ENCODE measurements at places on chromosomes 12 and 14. TPM values are rescaled to one million over a fixed set of nuclear protein-coding genes. Genes with fewer than 3 reads are reported as not detected.

DNA sequence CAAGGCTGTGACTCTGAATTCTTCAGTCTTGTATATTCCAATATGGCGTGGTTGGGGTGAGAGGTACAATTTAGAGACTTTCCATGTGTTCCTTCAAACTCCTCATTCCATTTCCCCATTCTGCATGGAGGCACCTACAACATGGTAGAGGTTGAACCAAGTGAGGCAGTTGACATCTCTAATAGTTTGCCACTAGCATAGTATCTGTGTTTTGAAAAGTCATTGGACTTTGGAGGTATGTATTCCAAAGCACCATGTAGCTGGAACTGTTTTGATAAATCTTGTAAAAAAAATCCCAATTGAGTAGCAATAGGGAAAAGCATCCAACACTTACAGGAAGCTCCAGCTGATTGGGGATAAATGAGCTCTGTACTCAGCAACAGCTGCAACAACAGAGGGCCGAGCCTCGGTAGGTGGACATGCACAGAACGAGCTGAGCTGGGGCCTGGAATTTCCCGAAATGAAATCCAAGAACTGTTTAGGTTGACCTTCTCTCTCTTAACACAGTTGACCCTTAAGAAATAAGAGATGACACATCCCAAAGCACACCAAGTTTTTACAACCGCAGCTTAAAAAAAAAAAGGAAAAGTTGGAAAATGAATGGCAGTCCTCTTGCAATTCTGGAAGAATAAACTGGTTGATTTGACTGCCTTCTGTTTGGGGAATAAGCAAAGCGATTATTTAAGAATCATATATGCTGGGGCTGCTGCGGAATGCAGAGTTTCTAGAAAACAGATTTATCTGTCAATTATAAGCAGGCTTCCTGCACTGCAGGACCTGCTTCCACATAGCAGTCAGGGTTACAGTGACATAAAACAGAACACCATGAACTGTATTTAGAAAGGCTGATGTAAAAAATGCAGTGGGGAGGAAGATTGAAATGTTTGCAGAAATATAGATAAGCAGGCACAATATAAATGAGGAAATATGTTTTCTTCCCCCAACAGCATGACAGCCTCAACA, 194.6 kb upstream of the KRR1 start:
- DNase-seq: no peak

- no peak for DNase-seq
These were observed 68.8 kb downstream of the RERG start for GRCh38 chr12:15152456-15152855.

DNA sequence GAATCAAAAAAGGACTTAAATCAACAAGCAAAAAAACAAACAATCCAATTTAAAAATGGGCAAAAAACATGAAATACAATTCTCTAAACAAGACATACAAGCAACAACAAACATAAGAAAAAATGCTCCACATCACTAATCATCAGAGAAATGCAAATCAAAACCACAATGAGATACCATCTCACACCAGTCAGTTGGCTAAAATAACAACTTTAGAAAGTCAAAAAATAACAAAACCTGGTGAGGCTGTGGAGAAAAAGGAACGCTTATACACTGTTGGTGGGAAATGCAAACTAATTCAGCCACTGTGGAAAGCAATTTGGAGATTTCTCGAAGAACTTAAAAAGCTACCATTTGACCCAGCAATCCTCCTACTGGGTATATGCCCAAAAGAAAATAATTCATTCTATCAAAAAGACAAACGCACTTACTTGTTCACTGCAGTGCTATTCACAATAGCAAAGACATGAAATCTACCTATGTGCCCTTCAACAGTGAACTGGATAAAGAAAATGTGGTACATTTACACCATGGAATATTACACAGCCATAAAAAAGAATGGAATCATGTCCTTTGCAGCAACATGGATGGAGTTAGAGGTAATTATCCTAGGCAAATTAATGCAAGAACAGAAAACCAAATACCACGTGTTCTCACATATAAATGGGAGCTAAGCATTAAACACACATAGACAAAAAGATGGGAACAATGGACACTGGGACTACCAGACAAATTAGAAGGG, 26.9 kb downstream of the PRKD1 start:
- DNase-seq: no peak

DNA sequence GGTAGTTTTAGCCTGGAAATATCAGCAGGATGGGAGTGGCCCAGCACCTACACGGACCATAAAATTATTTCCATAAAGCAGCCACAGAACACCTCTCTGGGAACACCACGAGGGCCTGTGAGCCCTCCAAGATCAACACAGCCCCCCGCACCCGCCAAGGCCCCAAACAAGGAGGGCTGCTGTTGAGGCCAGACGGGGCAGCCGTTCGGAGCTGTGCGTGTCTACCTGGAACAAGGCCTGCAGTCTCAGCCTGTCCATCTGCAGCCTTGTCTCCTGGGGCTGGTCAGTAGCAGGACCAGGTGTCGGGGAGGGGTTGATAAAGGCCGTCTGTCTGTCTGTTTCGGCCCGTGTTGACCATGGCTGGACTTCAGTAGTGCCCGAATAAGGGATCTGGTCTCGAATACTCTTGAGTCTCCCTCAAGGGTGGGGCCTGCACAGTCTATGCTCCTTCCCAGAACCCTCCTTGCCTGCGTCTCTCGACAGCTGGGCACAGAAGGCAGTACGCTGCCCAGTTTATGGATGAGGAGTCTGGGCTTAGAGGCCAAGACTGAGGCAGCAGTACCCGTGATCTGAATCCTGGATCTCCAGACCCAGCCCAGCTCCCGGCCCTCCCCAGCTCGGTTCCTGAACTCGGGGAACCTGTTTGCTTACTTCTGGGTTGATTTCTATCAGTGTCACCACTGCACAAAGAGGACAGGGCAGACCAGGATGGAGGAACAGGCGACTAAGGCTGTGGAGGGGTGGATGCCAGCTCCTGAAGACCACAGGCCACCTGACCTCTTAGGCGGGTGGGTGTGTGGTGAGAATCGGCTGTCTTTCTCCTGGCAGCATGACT, 23.1 kb upstream of the DLK1 start:
- no peak for DNase-seq

GRCh38 chr14:58641509-58641908, 3.7 kb downstream of the DACT1 start:
- no peak for DNase-seq

- DNase-seq: no peak
These were observed 872 bp downstream of the VSX2 start for GRCh38 chr14:74239848-74240793.

The NRXN3 gene
- total RNA-seq: 9.0 TPM

The LBHD2 gene
- not detected for total RNA-seq

GRCh38 chr14:51979088-51979709, 10.1 kb upstream of the RTRAF start:
- DNase-seq: peak; percentile 77

- peak; percentile 84 for DNase-seq
These were observed 43.1 kb upstream of the DICER1 start for GRCh38 chr14:95200404-95200803.

The ADIPOR2 gene
- total RNA-seq: 83.8 TPM

The RFX4 gene
- total RNA-seq: not detected

Measured in lower lobe of right lung (tissue), 2 donors.